Thyroid gland (tissue), 4 donors: ENCODE measurements at places on chromosomes 3 and 15. TPM values are rescaled to one million over a fixed set of nuclear protein-coding genes. Genes with fewer than 3 reads are reported as not detected.

- H3K4me3 ChIP-seq = no peak overlapping the region
- H3K27me3 ChIP-seq = no peaks in the 10 kb centered on the region
- H3K36me3 ChIP-seq = peaks cover 19% of the 10 kb centered on the region
- DNase-seq = no peak
Measured at GRCh38 chr3:14441920-14442300, 39.5 kb downstream of the SLC6A6 start.

Gene IQCF5
- not detected for total RNA-seq

Gene KLHL40
- total RNA-seq = not detected

GRCh38 chr3:128483657-128484403, 9.2 kb downstream of the GATA2 start:
- H3K27ac ChIP-seq = peak overlapping the region; percentile 30
- no peak overlapping the region for H3K4me3 ChIP-seq
- H3K27me3 ChIP-seq = peaks cover 39% of the 10 kb centered on the region
- DNase-seq = no peak
- no peaks in the 10 kb centered on the region for H3K36me3 ChIP-seq

- H3K4me1 ChIP-seq = peaks cover 15% of the 10 kb centered on the region
- H3K36me3 ChIP-seq = no peaks in the 10 kb centered on the region
- no peak for DNase-seq
- H3K27me3 ChIP-seq = no peaks in the 10 kb centered on the region
Measured at GRCh38 chr15:70242951-70243685, 145.4 kb upstream of the TLE3 start.

Gene ZXDC
- 96.8 TPM for total RNA-seq

DNA sequence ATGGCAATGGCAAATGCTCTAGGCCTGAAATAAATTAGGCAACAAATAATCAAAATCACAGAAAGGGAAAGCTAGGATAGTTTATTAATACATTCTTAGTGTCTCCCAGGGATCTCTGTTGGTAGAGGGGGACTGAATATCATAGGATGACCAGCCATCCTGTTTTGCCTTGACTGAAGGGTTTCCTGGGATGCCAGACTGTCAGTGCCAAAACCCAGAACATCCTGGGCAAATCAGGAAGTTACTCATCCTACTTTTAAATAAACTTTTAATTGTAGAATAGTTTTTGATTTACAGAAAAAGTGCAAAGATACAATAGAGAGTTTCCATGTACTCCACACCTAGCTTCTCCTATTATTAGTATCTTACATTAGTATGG, 21.8 kb upstream of the SIAH2 start:
- H3K36me3 ChIP-seq = no peaks in the 10 kb centered on the region
- DNase-seq = no peak
- no peaks in the 10 kb centered on the region for H3K27me3 ChIP-seq
- no peaks in the 10 kb centered on the region for H3K4me1 ChIP-seq
- no peak overlapping the region for H3K27ac ChIP-seq
- no peak overlapping the region for H3K4me3 ChIP-seq

Gene CDHR4
- total RNA-seq = not detected

DNA sequence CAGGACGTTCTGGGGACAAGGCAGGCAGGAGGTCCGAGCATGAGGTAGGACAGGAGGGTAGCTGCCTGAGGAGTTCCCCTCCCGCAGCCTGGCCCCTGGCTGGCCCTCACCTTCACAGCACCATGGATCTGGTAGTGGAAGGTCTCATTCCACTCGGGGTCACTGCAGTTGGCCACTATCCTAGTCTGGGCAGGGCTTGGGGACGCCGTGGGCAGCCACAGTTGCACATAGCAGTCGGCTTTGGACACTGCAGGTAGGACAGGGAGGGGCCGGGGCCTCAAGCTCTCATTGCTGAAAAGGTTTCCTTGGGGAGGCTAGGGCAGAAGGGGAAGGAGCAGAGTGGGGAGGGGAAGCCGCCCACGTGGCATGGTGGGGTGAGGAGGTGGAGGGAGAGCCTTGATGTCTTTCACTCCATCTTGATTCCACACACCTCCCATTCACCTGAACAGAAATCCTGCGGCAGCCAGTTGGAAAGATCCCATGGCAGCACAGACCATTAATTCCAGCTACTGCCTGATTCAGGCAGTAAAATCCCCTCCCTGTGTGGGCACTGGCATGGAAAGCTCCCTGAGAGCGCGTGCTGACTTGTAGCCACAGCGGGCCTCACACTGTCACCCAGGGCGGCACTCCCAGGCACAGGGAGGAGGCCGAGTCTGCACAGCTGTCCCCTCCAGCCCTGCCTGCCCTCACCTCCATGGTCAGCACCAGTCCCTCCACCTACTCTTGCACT, 2.1 kb downstream of the PLA2G4F start:
- no peaks in the 10 kb centered on the region for H3K36me3 ChIP-seq
- DNase-seq = peak; percentile 89
- H3K4me1 ChIP-seq = peaks cover 42% of the 10 kb centered on the region
- no peaks in the 10 kb centered on the region for H3K27me3 ChIP-seq
- no peak overlapping the region for H3K4me3 ChIP-seq

- H3K4me1 ChIP-seq = peaks cover 48% of the 10 kb centered on the region
- no peak overlapping the region for H3K27ac ChIP-seq
- no peak overlapping the region for H3K4me3 ChIP-seq
- H3K36me3 ChIP-seq = no peaks in the 10 kb centered on the region
Measured at GRCh38 chr3:29339016-29339833, 58.4 kb downstream of the RBMS3 start.

Gene PP2D1
- total RNA-seq = not detected

GRCh38 chr3:31962801-31963205, 18.3 kb downstream of the OSBPL10 start:
- H3K27me3 ChIP-seq = no peaks in the 10 kb centered on the region
- DNase-seq = no peak
- no peak overlapping the region for H3K4me3 ChIP-seq
- H3K4me1 ChIP-seq = peaks cover 43% of the 10 kb centered on the region
- H3K36me3 ChIP-seq = no peaks in the 10 kb centered on the region
- no peak overlapping the region for H3K27ac ChIP-seq

DNA sequence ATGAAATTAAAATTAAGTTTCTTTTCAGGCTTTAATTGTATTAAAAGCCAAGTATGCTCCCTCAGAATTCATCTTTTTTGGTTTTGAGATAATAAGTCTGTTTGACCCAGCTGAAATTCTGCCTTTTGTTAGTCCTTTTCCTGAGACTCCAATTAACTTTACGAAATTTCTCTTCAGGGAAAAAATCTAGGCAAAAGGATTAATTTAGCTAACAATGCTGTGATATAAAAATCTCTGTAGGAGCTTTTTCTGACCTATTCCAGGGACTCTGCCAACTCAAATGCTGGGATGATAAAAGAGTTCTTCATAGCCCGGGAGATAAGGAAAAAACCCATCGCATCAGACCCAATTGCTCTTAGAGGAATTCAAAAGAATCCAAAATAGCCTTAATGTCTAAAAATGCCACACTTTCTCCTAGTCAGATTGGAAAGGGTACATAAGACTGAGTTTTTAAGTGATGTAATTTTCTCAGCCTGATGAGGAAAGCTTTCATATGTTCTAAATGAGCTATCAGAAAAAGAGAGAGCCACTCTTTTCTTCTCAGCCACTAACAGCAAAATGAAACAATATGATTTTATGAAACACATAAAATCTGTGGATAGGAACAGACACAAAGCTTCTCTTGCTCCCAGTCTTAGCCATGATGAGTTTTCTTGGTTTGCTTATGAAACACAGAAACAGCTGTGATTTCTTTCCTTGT, 405.1 kb downstream of the ROBO1 start:
- H3K27ac ChIP-seq = no peak overlapping the region
- no peaks in the 10 kb centered on the region for H3K27me3 ChIP-seq
- no peak overlapping the region for H3K4me3 ChIP-seq
- H3K36me3 ChIP-seq = no peaks in the 10 kb centered on the region
- no peak for DNase-seq

Gene ZNF660
- 5.2 TPM for total RNA-seq

DNA sequence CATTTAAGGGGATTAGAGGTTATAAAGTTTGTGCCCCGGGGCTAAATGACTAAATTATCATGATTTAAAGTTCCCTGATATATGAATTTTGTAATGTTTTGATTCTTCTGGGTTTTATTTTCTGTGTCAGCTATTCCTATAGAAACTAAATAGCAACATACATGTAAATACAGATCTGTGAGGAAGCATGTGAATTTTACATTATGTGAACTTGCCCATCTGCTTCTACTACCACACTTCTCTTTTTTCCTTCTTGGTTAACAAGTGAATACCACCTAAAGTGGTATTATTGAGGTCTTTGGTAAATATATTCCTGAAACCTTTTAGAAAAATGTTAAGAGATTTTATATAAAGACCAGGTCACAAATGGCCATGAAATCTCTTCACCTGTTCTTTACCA, 29.3 kb downstream of the SLMAP start:
- peaks cover 19% of the 10 kb centered on the region for H3K4me1 ChIP-seq
- DNase-seq = no peak
- no peaks in the 10 kb centered on the region for H3K36me3 ChIP-seq
- no peak overlapping the region for H3K27ac ChIP-seq
- no peaks in the 10 kb centered on the region for H3K27me3 ChIP-seq

GRCh38 chr15:75920079-75920478, 16.4 kb downstream of the FBXO22 start:
- H3K4me1 ChIP-seq = peaks cover 17% of the 10 kb centered on the region
- no peaks in the 10 kb centered on the region for H3K36me3 ChIP-seq

Gene FILIP1L
- 10.5 TPM for total RNA-seq

- H3K4me3 ChIP-seq = peak within 1 kb of the TSS; percentile 33
- peak within 1 kb of the TSS; percentile 70 for H3K27ac ChIP-seq
- DNase-seq = peak; percentile 82
- H3K36me3 ChIP-seq = no peaks in the 10 kb centered on the region
- peaks cover 5% of the 10 kb centered on the region for H3K4me1 ChIP-seq
Measured at GRCh38 chr3:146469150-146470017, at the start of gene PLSCR2. TSS of gene PLSCR2 (minus strand) at chr3:146469561. CDS start at chr3:146459904, 9,657 bp downstream.

DNA sequence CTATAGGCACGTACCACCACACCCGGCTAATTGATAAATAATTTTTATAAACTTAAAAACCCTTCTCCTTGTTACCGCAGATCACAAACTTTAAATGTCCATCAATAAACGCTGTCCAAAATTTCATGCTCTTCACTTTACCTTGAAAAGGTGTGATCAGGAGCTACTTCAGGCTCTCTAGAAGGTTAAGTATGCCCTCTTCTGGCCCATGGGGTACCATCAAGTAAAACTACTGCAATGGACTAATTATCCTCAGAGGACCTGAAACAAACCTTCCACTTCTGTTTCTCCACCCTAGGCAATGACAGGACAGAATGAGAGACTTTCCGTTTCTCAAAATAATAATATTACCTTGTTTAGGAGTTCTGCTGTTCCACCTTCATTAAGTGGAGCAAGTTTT, 9.2 kb downstream of the LZTFL1 start:
- H3K4me1 ChIP-seq = no peaks in the 10 kb centered on the region
- H3K27ac ChIP-seq = no peak overlapping the region
- no peak overlapping the region for H3K4me3 ChIP-seq
- peaks cover 66% of the 10 kb centered on the region for H3K36me3 ChIP-seq

DNA sequence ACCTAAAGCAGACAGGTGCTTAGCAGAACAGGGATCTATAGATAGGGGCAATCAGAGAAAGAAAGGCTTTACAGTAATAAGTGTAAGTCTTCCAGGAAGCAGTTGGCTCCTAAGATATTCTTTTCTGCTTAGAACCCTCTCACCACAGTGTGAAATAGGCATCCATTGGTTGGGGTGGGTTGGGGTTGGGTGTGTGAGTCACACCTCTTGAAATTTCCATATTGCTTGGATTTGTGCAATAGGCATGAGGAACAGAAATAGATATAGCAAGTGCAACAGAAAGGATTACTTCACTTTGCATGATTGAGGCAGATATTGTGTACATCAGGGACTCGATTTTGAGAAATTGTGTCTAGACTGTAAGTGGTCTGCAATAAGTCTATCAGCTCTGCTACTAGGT, 200.1 kb upstream of the GAP43 start:
- H3K4me1 ChIP-seq = no peaks in the 10 kb centered on the region
- H3K36me3 ChIP-seq = no peaks in the 10 kb centered on the region
- DNase-seq = no peak
- H3K27ac ChIP-seq = no peak overlapping the region
- no peak overlapping the region for H3K4me3 ChIP-seq
- H3K27me3 ChIP-seq = no peaks in the 10 kb centered on the region

DNA sequence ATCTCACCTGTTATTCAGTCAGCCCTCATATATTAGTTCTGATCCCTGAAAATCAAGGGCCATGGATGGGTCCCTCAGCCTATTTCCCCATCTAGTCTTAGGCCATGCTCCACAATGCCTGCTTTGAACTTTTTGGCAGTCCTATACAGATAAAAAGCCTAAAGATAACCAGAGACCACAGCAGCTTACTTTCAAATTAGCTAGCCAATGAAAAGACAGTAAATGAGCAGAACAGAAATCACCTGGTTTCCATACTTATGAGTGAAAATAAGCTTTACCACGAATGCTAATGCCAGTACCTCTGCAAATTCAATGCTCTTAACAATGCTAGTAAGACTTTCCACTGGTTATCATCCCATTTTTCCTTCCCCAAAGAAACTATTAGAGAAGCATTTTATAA, 141.6 kb upstream of the SPRED1 start:
- no peak for DNase-seq
- no peaks in the 10 kb centered on the region for H3K4me1 ChIP-seq
- no peaks in the 10 kb centered on the region for H3K27me3 ChIP-seq
- H3K27ac ChIP-seq = no peak overlapping the region
